Activated CD4-positive, alpha-beta memory T cell treated with anti-CD3 and anti-CD28 coated beads, Interleukin-2, amount 10 ng/mL, durations not matched to agents 7 days and 5 days (primary cell): ENCODE measurements at places on chromosomes 16 and 17.

GRCh38 chr17:66087073-66087472 lies 104.9 kb downstream of the CEP112 start:
- H3K36me3 ChIP-seq = peaks cover 2% of the 10 kb centered on the region
- no peak for DNase-seq
- no peaks in the 10 kb centered on the region for H3K27me3 ChIP-seq
- H3K27ac ChIP-seq = no peak overlapping the region
- no peak overlapping the region for H3K4me3 ChIP-seq

DNA sequence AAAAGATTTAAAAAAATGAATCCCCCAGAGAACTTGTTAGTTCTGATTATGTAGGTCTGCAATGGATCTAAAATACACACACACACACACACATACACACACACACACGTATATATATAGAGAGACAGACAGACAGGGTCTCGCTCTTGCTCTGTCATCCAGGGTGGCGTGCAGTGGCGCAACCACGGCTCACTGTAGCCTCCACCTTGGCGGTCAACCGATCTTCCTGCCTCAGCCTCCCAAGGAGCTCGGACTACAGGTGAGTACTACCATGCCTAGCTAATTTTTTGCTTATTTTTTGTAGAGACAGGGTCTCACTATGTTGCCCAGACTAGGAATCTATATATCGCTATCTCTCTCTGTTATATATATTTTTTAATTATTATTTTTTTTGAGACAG lies 33.4 kb downstream of the GJC1 start:
- H3K4me3 ChIP-seq = no peak overlapping the region
- H3K36me3 ChIP-seq = no peaks in the 10 kb centered on the region
- H3K27ac ChIP-seq = no peak overlapping the region

GRCh38 chr17:66507982-66508760 lies 205.8 kb downstream of the PRKCA start:
- DNase-seq = no peak
- no peaks in the 10 kb centered on the region for H3K27me3 ChIP-seq
- peak overlapping the region; percentile 93 for H3K27ac ChIP-seq
- peaks cover 29% of the 10 kb centered on the region for H3K36me3 ChIP-seq

DNA sequence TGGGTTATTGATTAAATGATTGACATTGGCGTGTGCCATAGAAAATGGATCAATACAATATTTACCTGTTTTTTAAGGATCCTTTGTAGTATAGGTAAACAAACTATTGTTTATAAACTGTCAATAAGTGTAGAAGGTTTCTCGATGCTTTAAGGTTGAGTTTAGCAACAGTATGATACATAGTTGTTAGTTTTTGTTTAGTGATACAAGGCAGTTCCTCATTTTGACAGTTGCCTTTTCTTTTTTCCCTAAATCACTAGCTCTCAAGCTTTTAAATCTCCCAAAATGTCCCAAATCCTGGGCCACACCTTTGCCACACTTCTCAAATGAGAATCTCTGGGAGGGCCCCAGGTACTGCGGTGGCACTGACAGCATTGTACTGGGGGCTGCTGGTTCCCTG lies 57.3 kb downstream of the EPN2 start:
- no peak overlapping the region for H3K27ac ChIP-seq
- peaks cover 9% of the 10 kb centered on the region for H3K4me1 ChIP-seq
- H3K4me3 ChIP-seq = no peak overlapping the region
- no peak for DNase-seq
- H3K27me3 ChIP-seq = no peaks in the 10 kb centered on the region
- no peaks in the 10 kb centered on the region for H3K36me3 ChIP-seq

- peaks cover 27% of the 10 kb centered on the region for H3K4me1 ChIP-seq
- peak; percentile 87 for DNase-seq
- H3K4me3 ChIP-seq = peak within 1 kb of the TSS; percentile 86
- peak within 1 kb of the TSS; percentile 47 for H3K27ac ChIP-seq
Measured at GRCh38 chr16:67666559-67667452, at the start of the genes C16orf86 and ENKD1. TSS of gene C16orf86 (plus strand) at chr16:67666814. CDS start at chr16:67666971, 157 bp downstream. TSS of gene ENKD1 (minus strand) at chr16:67666750. CDS start at chr16:67666442, 308 bp downstream.

GRCh38 chr17:79826204-79826680 lies 13.0 kb downstream of the CBX4 start:
- peaks cover 22% of the 10 kb centered on the region for H3K27me3 ChIP-seq
- no peaks in the 10 kb centered on the region for H3K36me3 ChIP-seq
- no peak overlapping the region for H3K4me3 ChIP-seq

- no peak overlapping the region for H3K4me3 ChIP-seq
- H3K27me3 ChIP-seq = no peaks in the 10 kb centered on the region
- H3K27ac ChIP-seq = no peak overlapping the region
- H3K4me1 ChIP-seq = peaks cover 3% of the 10 kb centered on the region
Measured at GRCh38 chr16:69834807-69835466, 72.8 kb downstream of the WWP2 start.

GRCh38 chr17:72005332-72006163 lies 115.3 kb upstream of the SOX9 start:
- no peak for DNase-seq
- H3K4me3 ChIP-seq = no peak overlapping the region
- H3K27ac ChIP-seq = no peak overlapping the region
- no peaks in the 10 kb centered on the region for H3K27me3 ChIP-seq
- H3K4me1 ChIP-seq = no peaks in the 10 kb centered on the region

GRCh38 chr16:82954224-82954929 lies 327.6 kb downstream of the CDH13 start:
- H3K27me3 ChIP-seq = peaks cover 7% of the 10 kb centered on the region
- H3K4me1 ChIP-seq = peaks cover 11% of the 10 kb centered on the region
- no peaks in the 10 kb centered on the region for H3K36me3 ChIP-seq
- H3K4me3 ChIP-seq = no peak overlapping the region
- DNase-seq = no peak

- DNase-seq = no peak
- H3K27me3 ChIP-seq = peaks cover 13% of the 10 kb centered on the region
- peaks cover 9% of the 10 kb centered on the region for H3K4me1 ChIP-seq
Measured at GRCh38 chr16:24589997-24590396, 50.6 kb downstream of the RBBP6 start.

- H3K27ac ChIP-seq = no peak overlapping the region
- DNase-seq = no peak
- H3K4me3 ChIP-seq = no peak overlapping the region
- peaks cover 14% of the 10 kb centered on the region for H3K4me1 ChIP-seq
- no peaks in the 10 kb centered on the region for H3K27me3 ChIP-seq
Measured at GRCh38 chr17:3630781-3631180, 5.3 kb downstream of the SHPK start.

GRCh38 chr16:87358696-87359095 lies 24.9 kb downstream of the FBXO31 start:
- no peak for DNase-seq
- H3K4me3 ChIP-seq = no peak overlapping the region
- peaks cover 15% of the 10 kb centered on the region for H3K36me3 ChIP-seq
- peaks cover 9% of the 10 kb centered on the region for H3K4me1 ChIP-seq
- no peaks in the 10 kb centered on the region for H3K27me3 ChIP-seq

DNA sequence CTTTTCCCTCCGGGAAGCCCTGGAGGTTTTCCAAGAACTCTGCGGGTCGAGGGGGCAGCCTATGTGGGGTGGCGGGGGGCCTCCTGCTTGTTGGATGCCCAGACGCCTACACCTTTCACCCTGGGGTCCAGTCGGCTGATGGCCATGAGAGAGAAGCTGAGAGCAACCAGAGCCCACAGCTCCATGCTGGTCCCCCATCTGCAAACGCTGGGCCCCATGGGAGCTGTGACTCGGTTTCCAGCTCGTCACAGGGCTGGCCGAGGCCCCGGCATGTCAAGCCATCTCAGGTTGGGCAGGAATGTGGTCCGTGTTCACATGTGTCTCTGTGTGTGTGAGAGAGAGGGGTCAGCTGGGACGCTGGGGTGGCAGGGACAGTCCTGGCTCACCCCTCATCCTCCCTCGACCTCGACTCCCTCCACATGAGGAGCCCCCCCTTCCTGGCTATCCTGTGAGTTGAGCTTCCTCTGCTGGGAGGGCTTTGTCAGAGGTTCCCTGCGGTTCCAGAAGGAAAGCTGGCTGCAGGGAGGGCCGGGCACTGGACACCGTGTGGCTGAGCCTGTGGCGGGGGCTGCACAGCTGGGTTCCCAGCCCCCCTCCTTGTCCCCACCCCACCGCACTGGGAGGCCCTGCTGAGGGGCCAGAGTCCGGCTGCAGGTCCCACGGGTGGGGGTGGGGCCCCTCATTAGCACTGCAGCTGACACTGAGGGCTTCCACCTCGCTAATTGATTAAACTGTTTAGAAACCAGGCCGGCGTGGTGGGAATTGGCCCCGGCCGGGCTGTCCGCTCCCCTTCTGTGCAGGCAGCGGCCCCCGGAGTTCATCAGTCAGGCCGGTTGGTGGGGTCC lies 19.1 kb downstream of the METRNL start:
- peaks cover 5% of the 10 kb centered on the region for H3K36me3 ChIP-seq
- DNase-seq = no peak
- H3K27ac ChIP-seq = no peak overlapping the region
- peaks cover 14% of the 10 kb centered on the region for H3K27me3 ChIP-seq
- peaks cover 4% of the 10 kb centered on the region for H3K4me1 ChIP-seq
- H3K4me3 ChIP-seq = no peak overlapping the region

DNA sequence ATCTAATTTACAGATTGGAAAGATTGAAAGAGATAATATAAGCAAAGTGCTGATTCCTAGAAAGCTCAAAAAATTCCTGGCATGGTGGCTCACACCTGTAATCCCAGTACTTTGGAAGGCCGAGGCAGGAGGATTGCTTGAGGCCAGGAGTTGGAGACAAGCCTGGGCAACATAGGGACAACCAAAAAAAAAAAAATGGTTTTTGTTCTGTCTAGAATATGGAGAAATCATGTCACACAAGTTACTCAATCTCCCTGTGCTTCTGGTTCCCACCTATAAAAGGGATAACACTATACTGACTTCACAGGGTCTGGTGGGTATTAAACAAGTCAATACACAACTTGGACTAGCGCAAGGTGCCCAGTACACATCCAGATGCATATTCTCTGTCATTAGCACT lies 18.4 kb downstream of the ARHGAP17 start:
- no peak overlapping the region for H3K27ac ChIP-seq
- H3K4me1 ChIP-seq = peaks cover 3% of the 10 kb centered on the region
- no peak for DNase-seq
- H3K36me3 ChIP-seq = no peaks in the 10 kb centered on the region
- no peak overlapping the region for H3K4me3 ChIP-seq

- no peak overlapping the region for H3K27ac ChIP-seq
- H3K36me3 ChIP-seq = no peaks in the 10 kb centered on the region
- H3K4me1 ChIP-seq = no peaks in the 10 kb centered on the region
- no peak for DNase-seq
- no peaks in the 10 kb centered on the region for H3K27me3 ChIP-seq
Measured at GRCh38 chr17:71003736-71004135, 834.4 kb downstream of the KCNJ2 start.

DNA sequence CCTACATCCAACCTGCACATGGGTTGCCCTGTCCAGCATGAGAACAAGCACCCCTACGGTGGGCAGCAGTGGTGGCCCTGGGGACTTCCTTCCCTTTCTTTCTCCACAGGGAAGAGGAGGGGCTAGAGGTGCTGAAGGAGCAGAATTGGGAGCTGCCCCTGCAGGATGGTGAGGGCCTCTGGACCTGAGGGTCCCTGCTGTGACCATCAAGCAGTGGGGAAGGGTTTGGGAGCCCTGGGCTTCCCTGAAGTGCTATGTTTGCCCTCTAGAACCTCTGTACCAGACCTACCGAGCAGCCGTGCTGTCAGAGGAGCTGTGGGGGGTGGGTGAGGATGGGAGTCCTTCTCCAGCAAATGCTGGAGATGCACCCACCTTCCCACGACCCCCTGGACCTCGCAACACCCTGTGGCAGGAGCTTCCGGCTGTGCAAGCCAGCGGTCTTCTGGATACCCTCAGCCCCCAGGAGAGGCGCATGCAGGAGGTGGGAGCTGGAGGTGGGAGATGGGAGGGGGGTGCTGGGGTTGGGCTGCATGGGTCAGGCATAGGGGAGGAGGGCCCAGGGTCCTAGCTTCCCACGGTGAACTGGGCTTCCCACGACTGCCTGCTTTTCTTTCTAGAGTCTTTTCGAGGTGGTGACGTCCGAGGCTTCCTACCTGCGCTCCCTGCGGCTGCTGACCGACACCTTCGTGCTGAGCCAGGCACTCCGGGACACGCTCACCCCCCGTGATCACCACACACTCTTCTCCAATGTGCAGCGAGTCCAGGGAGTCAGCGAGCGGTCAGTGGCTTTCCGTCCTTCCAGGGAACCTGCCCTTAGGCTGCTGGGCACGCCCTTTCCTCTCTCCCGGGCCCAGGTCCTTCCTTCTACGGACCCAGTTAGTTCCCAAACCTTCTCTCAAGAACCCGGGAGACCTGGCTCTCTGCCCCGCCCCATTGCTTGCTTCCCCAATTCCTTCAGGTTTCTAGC lies 5.0 kb downstream of the ARHGEF15 start:
- no peak overlapping the region for H3K27ac ChIP-seq
- H3K36me3 ChIP-seq = no peaks in the 10 kb centered on the region
- peaks cover 15% of the 10 kb centered on the region for H3K27me3 ChIP-seq
- no peak for DNase-seq
- no peak overlapping the region for H3K4me3 ChIP-seq

- peaks cover 4% of the 10 kb centered on the region for H3K4me1 ChIP-seq
- no peaks in the 10 kb centered on the region for H3K27me3 ChIP-seq
- H3K36me3 ChIP-seq = no peaks in the 10 kb centered on the region
Measured at GRCh38 chr17:76420356-76421043, 32.5 kb downstream of the UBE2O start.

DNA sequence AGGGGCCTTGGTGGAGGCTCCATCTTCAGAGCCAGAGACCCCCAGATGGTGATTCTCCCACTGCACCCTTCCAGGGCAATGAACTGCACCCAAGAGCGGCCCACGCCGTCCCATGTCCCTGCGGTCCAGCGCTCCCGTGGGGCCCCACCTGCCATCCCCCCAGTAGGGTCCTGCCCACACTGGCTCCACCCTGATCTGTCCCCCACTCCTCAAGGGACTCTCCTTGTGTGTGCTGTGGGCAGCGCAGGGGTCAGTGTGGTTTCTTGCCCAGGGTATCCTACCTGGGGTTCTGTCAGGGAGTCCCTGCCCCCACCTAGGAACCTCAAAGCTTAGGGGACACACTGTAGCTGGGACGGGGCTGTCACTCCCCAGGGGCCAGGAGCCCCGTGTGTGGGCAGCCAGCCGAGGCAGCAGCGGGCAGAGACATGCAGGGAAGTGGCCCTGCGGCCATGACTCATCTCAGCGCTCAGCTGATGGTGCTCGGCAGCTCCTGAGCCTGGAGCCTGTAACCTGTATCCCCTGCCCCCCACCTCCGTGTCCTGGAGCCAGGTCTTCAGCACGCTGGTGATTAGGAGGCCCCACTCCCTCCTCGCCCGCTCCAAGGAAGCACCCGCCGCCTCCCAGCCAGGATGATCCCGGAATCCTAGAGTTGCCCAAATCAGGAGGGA lies 35.7 kb upstream of the SSTR5 start:
- H3K4me3 ChIP-seq = no peak overlapping the region
- H3K36me3 ChIP-seq = no peaks in the 10 kb centered on the region
- no peak overlapping the region for H3K27ac ChIP-seq
- no peaks in the 10 kb centered on the region for H3K27me3 ChIP-seq
- H3K4me1 ChIP-seq = no peaks in the 10 kb centered on the region

DNA sequence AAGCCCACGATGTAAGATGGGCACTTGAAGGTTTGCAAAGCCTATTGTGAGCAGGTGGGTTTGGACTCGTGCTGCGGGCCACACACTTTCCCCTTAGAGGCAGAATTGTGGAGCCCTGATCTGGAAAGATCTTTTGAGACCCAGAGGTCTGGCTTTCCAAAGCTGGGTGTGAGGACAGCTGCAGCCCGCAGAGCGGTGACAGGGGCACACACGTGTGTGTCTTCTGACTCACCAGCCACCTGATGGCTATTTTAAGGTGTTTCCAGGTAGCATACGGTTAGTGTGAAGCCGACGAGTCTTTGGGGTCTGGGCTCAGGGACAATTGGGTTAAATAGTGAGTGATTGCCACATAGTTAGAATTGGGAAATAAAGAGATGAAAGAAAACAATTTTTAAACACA lies 108.9 kb upstream of the GSE1 start:
- no peak for DNase-seq
- no peaks in the 10 kb centered on the region for H3K4me1 ChIP-seq
- peaks cover 3% of the 10 kb centered on the region for H3K27me3 ChIP-seq
- H3K36me3 ChIP-seq = no peaks in the 10 kb centered on the region
- H3K27ac ChIP-seq = no peak overlapping the region
